ENCODE measurements at places on chromosomes 7 and 10.
A peak's percentile ranks its signal among the peaks of the same experiment; 100 is the strongest.

GRCh38 chr7:17934612-17935240 is 5.6 kb downstream of the SNX13 start:
- no peak for DNase-seq

GRCh38 chr7:85829176-85829575 is 642.3 kb upstream of the SEMA3D start:
- no peak for DNase-seq

- no peak for DNase-seq
Observed at GRCh38 chr10:131173484-131174210, 137.9 kb downstream of the TCERG1L start.

- DNase-seq, result no peak
Observed at GRCh38 chr7:157079116-157079515, 59.6 kb upstream of the UBE3C start.

- no peak for DNase-seq
Observed at GRCh38 chr7:29234438-29234837, 39.9 kb downstream of the CHN2 start.

- DNase-seq, result peak; percentile 95
Observed at GRCh38 chr10:68955832-68956532, at the start of gene DDX21. TSS of gene DDX21 (plus strand) at chr10:68956170. CDS start at chr10:68956226, 56 bp downstream.
